ENCODE measurements at places on chromosomes 2 and 18. TPM values are rescaled to one million over a fixed set of nuclear protein-coding genes. Genes with fewer than 3 reads are reported as not detected.
A peak's percentile ranks its signal among the peaks of the same experiment; 100 is the strongest.

GRCh38 chr2:197614532-197614931 is 60.9 kb downstream of the RFTN2 start:
- H3K27ac ChIP-seq: no peak overlapping the region
- H3K4me3 ChIP-seq: no peak overlapping the region

The MAP3K2 gene
- total RNA-seq: 23.9 TPM

The C1GALT1C1L gene
- total RNA-seq: not detected

DNA sequence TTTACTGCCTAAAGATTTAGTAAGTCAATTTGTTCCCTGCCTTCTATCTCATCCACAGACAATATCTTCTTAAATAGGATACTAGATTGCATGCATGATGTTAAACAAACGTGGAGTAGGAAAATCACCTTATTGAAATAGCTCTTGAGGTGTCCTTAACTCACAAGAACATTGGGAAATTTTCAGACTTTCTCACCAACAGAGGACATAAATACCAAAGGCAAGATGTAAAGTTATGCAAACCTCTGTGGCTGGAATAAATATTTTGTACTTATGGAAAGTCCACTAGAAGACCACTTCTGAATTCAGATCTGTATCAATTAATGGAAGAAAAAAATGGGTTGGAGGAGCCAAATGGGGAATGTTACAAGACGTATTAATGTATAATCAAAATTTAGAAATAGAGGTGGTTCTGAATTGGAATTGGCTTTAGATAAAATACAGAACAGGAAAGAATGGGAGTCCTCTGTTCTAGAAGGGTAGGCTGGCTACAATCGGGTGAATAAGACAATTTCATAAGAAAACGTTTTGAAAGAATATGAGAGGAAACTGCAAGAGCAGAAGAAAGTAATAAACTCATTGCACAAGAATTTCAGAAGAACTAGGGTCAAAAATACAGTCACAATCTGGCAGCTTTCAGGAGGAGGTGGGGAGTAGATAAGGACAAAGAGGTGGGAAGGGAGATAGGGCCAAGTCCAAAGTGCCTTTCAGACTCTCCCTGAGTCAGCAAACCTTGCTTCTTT is 69.3 kb upstream of the FN1 start:
- no peaks in the 10 kb centered on the region for H3K27me3 ChIP-seq
- H3K4me1 ChIP-seq: no peaks in the 10 kb centered on the region
- DNase-seq: no peak
- H3K36me3 ChIP-seq: no peaks in the 10 kb centered on the region
- H3K4me3 ChIP-seq: no peak overlapping the region

The GPR35 gene
- 5.1 TPM for total RNA-seq

The DYSF gene
- total RNA-seq: 57.4 TPM

The SERPINB5 gene
- not detected for total RNA-seq

DNA sequence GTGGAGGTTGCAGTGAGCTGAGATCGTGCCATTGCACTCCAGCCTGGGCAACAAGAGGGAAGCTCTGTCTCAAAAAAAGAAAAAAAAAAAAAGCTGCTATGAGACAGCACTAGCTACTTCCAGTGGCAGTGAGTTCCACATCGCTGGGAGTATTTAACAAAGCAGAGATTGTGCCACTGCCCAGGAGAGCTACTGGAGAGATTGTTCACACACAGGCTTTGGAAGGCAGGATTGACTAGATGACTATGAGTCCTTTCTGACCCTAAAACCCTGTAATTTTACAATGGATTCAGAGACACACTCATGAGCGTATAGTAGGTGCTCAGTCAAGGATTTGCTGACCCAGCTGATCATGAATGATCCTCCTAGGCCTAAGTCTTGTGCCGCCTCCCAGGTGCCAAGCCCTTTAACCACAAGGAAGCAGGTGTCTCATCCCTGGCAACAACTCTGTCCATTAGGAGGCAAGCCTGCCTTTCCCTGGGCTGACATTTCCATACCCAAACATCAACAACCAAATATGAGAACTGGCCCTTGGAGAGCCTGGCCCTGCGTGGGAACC is 45.0 kb upstream of the ODC1 start:
- H3K27ac ChIP-seq: no peak overlapping the region
- H3K36me3 ChIP-seq: no peaks in the 10 kb centered on the region
- peaks cover 9% of the 10 kb centered on the region for H3K27me3 ChIP-seq
- no peak for DNase-seq
- no peaks in the 10 kb centered on the region for H3K4me1 ChIP-seq

The OSR1 gene
- total RNA-seq: 20.8 TPM

DNA sequence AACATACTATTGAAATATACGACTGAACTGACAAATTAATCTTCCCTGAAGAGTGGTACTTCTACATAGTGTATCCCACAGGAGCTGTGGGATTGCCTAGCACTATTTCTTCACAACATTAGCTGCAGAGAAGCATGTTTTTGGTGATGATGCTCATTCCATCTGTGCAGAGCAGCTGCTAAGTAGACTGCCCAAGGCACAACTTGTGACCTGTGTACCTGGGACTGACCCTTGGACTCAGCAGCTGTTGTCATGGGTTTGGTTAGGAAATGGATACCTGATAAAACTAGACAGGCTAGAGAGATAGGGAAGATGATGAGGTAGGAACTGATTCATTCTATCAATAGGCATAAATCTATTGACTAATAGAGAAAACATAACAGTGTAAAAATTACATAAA is 1204.0 kb downstream of the DSC3 start:
- H3K27ac ChIP-seq: no peak overlapping the region
- H3K27me3 ChIP-seq: no peaks in the 10 kb centered on the region
- no peak overlapping the region for H3K4me3 ChIP-seq
- no peak for DNase-seq
- H3K36me3 ChIP-seq: no peaks in the 10 kb centered on the region
- no peaks in the 10 kb centered on the region for H3K4me1 ChIP-seq

The FIGN gene
- total RNA-seq: 23.1 TPM

- H3K4me1 ChIP-seq: no peaks in the 10 kb centered on the region
- DNase-seq: no peak
- no peaks in the 10 kb centered on the region for H3K27me3 ChIP-seq
- no peaks in the 10 kb centered on the region for H3K36me3 ChIP-seq
These were observed 41.5 kb upstream of the ALK start for GRCh38 chr2:29962922-29963321.

GRCh38 chr2:154698296-154698720 is at the start of gene KCNJ3:
Gene KCNJ3, plus strand, starts transcription at chr2:154698695. Its CDS starts 81 bp downstream, at chr2:154698776.
- peak; percentile 30 for DNase-seq
- H3K36me3 ChIP-seq: no peaks in the 10 kb centered on the region
- H3K4me3 ChIP-seq: peak within 1 kb of the TSS; percentile 52
- no peak within 1 kb of the TSS for H3K27ac ChIP-seq
- H3K4me1 ChIP-seq: peaks cover 6% of the 10 kb centered on the region

DNA sequence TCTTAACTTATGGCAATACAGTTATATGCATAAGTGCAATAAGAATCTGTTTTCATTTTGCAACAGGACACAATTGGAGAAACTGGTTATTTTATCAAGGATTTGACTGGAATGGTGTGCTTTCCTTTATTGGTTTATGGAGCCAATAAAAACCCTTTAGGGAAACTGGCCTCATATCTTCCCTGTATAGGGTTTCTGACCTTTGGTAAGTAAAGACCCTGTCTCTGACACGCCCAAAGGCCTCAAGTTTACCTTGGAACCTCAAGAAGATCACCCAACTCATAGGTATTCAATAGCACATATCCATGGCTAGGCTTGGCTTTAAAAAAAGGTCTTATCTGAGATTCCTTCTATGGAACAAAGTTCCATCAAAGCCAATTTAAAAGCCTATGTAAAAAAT is 11.2 kb downstream of the HAAO start:
- H3K36me3 ChIP-seq: no peaks in the 10 kb centered on the region
- no peak overlapping the region for H3K27ac ChIP-seq
- no peaks in the 10 kb centered on the region for H3K27me3 ChIP-seq

DNA sequence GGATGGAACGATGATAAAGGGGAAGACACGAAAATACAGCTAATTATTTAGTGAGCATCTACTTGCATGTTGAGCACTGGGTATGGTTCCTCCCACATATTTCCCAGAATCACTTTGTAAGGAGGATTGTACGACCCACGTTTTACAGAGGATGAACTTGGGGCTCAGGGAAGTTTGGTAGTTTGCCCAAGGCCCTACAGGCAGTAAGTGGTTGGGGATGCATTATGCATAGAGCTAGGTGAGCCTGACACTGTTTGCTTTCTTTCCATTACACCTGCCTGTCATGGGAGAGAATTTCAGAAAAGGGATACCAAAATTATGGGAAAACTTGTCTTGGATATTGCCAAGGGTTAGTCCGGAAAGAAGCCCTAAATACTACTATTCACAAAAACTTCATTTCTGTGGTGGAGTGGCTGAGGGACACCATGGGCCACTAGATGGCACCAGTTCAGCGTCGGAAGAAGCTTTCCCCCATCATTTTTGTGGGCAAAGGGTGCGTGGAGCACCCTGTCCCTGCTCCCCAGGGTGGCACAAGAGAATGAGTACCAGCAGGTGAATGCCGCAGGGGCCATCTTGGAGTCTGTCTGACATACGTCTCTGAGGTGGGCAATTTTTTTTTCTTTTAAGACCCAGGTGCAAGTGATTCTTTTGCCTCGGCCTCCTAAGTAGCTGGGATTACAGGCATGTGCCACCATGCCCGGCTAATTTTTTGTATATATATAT is 23.5 kb upstream of the C18orf32 start:
- DNase-seq: peak; percentile 52
- H3K27ac ChIP-seq: no peak overlapping the region
- no peaks in the 10 kb centered on the region for H3K4me1 ChIP-seq
- no peak overlapping the region for H3K4me3 ChIP-seq
- no peaks in the 10 kb centered on the region for H3K27me3 ChIP-seq
- H3K36me3 ChIP-seq: no peaks in the 10 kb centered on the region

DNA sequence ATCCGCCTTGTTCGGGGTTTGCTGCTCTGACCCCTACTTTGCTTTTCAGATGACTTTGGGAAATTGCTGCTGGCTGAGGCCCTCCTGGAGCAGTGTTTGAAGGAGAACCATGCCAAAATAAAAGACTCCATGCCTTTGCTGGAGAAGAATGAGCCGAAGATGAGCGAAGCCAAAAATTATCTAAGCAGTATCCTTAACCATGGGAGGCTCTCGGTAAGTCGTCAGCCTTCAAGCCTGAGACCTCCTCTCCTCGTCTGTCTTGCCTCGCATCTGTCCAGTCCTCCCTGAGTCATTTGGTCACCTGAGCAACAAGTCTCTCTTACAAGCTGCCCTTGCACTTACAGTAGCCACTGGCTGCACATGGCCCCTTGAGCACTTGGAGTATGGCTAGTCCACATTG is 34.7 kb upstream of the MCFD2 start:
- H3K27me3 ChIP-seq: no peaks in the 10 kb centered on the region
- no peak overlapping the region for H3K4me3 ChIP-seq
- H3K27ac ChIP-seq: no peak overlapping the region
- no peak for DNase-seq
- H3K36me3 ChIP-seq: no peaks in the 10 kb centered on the region
- H3K4me1 ChIP-seq: no peaks in the 10 kb centered on the region

GRCh38 chr2:200695191-200695590 is 109.4 kb downstream of the AOX1 start:
- H3K36me3 ChIP-seq: no peaks in the 10 kb centered on the region
- H3K27ac ChIP-seq: no peak overlapping the region
- no peak overlapping the region for H3K4me3 ChIP-seq
- H3K27me3 ChIP-seq: no peaks in the 10 kb centered on the region

The ABHD1 gene
- 0.27 TPM for total RNA-seq

- no peaks in the 10 kb centered on the region for H3K36me3 ChIP-seq
- DNase-seq: peak; percentile 61
- peak overlapping the region; percentile 96 for H3K27ac ChIP-seq
- no peaks in the 10 kb centered on the region for H3K27me3 ChIP-seq
- peaks cover 51% of the 10 kb centered on the region for H3K4me1 ChIP-seq
- no peak overlapping the region for H3K4me3 ChIP-seq
These were observed 9.5 kb downstream of the SLC1A4 start for GRCh38 chr2:64998658-64999061.

- H3K27ac ChIP-seq: peak overlapping the region; percentile 61
- DNase-seq: peak; percentile 95
- peaks cover 44% of the 10 kb centered on the region for H3K36me3 ChIP-seq
These were observed 21.7 kb downstream of the LBH start for GRCh38 chr2:30252723-30253701.

GRCh38 chr18:60982928-60983327 is 350.3 kb upstream of the CDH20 start:
- H3K27ac ChIP-seq: no peak overlapping the region
- H3K4me3 ChIP-seq: no peak overlapping the region
- DNase-seq: no peak
- H3K4me1 ChIP-seq: no peaks in the 10 kb centered on the region

The TUBA3E gene
- not detected for total RNA-seq

- no peak overlapping the region for H3K4me3 ChIP-seq
- H3K4me1 ChIP-seq: no peaks in the 10 kb centered on the region
These were observed 71.3 kb upstream of the SPRED2 start for GRCh38 chr2:65503746-65504145.

Measured in cardiac muscle cell (in vitro differentiated cells and primary cell).